ENCODE measurements at places on chromosomes 1 and 21.

DNA sequence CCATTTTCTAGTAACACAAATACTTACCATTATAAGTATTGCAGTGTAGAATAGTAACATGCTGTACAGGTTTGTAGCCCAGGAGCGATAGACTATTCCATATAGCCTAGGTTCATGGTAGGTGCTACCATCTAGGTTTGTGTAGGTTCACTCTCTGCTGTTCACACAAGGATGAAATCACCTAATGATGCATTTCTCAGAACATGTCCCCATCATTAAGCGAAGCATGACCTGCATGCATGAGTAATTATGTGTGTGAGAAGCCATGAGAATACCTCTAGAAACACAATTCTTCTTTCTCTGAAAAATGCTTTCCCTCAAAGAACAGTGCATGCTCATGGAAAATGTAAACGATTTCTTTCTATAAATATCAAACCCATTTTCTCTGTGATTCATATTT lies 69.3 kb downstream of the NR5A2 start:
- no peak for DNase-seq

DNA sequence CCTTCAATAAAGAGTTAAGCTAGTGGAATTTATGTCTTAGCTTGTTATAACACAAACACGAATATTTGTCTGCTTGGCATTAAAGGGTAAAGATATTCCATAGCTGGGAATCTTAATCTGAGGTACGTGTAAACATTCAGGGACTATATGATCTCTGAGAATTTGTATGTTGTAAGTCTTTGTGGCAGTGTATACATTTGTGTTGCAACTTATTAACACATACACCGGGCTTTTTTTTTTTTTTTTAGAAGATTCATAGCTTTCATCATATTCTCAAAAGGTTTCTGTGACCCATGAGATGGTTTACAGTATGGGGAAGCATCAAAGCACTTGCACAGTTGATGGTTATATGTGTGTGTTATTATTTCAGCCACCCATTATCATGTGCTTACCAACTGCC lies 3.0 kb downstream of the GGPS1 start:
- DNase-seq: no peak

DNA sequence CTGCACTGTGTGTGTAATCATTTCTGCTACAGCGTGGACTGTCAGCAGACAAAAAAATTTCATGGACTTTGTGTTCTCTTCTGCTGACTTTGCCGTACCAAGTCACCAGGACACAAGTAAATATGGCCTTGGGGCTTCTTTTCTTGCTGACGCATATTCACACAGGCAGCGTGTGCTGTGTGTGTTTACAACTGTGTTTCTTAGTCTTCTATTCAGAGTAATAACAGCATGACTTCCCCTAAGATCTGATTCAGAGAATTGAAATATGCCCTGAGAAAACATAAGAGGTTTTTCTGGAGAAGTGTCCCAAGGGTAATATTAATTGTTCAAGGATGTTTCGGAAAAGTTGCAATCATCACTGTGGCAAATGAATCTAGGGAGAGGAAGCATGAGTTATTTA lies 47.1 kb upstream of the DYNLT5 start:
- DNase-seq: no peak

DNA sequence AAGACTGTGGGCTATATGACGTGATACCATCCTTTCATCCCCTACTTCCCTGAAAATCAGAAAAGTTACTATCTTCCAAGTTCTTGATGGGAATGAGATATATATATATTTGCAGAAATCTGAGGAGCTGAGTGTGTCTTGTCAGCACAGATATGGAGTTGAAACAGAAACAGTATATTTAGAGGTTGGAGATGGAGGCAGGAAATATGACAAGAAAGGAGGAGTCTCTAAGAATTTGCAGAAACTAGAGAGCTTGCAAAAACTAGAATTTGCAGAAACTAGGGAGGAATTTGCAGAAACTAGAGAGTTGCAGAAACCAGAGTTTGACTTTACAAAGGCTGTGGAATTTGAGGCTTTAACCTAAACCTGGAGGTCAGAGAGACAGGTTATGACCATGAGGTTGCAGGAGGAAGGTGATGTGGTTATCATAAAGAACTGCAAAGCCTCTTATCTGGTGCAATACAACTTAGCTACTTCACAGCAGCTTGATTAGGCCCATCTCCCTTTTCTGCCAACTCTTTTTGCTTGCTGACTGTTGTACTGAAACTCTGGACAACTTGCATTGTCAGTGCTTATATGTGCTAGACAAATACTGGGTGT lies 22.3 kb downstream of the XCL2 start:
- no peak for DNase-seq

GRCh38 chr1:93338387-93339146 lies 7.1 kb upstream of the DR1 start:
- DNase-seq: no peak

DNA sequence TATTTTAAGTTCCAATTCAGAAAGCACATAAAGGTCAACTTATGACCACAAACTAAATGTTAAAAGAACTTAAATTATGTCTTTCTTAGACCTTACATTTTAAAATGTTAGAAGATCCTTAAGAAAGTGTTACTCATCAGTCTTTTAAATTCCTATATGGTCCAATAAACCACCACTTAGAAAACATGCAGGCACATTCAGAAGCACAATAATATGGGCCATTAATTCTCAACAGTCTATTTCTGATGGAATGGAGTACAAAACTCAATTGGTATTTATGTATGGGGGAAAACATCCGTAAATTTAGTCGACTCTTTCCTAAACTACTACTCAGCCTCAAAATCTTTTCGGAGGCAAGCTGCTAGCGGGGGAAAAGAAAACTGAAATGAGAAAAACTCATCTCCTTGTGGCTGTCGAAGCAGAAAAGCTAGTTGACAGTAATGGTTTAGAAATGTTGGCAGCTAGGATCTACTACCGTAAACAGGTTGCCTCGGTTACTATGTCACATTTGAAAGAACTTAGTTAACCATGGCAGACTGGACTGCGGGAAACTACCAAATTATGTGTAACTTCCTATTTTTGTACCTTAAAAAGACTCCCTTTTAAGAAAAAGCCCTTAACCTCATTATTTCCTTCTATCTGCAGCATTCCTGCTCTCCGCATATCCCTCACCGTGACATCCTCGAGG lies 1.0 kb downstream of the TRMT1L start:
- DNase-seq: no peak

GRCh38 chr1:93824834-93825233 lies 54.2 kb downstream of the DNTTIP2 start:
- DNase-seq: no peak

- no peak for DNase-seq
Observed at GRCh38 chr1:29396438-29397255, 160.3 kb downstream of the PTPRU start.

GRCh38 chr1:192700834-192701271 lies 64.9 kb downstream of the RGS13 start:
- DNase-seq: no peak

DNA sequence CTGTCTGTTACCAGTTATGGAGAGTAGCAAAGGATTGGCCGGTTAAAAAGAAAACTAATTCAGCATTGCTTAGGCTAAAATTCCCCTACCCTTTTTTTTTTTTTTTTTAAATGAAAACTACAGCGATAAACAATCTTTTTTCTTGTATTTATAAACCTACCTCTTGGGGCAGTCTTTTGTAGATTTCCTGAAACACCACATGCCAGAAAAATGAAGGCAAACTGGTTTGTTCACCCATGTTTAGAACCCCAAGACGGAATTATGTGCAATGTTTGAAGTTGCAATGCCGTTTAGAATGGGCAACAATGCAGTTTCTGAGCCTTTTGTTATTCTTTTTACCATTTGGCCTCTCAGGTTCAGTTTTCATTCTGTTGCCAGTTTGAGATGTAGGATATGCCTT lies 59.1 kb downstream of the PRDM2 start:
- no peak for DNase-seq

GRCh38 chr1:167145965-167146364 lies 52.1 kb downstream of the STYXL2 start:
- DNase-seq: no peak

GRCh38 chr1:107247679-107248078 lies 106.8 kb downstream of the NTNG1 start:
- no peak for DNase-seq

DNA sequence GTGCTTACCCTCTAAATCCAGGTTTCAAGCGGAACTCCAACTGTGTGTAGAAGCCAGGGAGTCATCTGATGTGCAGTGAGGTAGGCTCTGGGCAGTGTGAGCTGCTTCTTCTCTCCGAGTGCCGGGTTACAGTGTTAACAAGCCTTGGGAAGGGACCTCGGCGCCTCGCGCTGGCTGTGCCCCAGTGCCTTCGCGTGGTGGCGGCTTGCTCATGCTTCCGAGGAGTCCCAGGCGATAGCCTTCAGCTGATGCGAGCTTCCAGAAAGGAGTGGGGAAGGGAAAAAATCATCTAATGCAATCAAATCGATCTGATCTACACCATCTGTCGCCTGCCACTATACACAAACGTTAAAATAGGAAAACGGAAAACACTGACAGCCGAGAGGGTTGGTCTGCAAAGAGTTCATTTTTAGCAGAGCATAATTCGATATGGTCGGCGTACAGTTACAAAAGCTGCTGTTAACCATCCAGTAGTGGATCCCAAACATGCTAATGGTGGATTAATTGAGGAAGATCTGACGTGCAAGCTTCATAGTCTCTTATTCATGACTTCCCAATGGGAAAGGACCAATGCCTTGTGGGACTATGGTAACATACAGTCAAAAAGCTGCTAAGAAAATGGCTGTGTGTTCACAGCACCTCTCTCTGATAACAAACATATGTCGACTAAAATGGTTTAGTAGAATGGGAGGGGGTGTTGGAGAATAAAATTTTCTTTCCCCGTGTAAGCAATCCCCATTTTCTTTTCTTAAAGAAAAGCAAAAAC lies 128.7 kb upstream of the DPYD start:
- DNase-seq: no peak

- DNase-seq: no peak
Observed at GRCh38 chr1:101484689-101485338, 248.0 kb downstream of the S1PR1 start.

GRCh38 chr21:33843216-33843615 lies 72.4 kb downstream of the ATP5PO start:
- no peak for DNase-seq

DNA sequence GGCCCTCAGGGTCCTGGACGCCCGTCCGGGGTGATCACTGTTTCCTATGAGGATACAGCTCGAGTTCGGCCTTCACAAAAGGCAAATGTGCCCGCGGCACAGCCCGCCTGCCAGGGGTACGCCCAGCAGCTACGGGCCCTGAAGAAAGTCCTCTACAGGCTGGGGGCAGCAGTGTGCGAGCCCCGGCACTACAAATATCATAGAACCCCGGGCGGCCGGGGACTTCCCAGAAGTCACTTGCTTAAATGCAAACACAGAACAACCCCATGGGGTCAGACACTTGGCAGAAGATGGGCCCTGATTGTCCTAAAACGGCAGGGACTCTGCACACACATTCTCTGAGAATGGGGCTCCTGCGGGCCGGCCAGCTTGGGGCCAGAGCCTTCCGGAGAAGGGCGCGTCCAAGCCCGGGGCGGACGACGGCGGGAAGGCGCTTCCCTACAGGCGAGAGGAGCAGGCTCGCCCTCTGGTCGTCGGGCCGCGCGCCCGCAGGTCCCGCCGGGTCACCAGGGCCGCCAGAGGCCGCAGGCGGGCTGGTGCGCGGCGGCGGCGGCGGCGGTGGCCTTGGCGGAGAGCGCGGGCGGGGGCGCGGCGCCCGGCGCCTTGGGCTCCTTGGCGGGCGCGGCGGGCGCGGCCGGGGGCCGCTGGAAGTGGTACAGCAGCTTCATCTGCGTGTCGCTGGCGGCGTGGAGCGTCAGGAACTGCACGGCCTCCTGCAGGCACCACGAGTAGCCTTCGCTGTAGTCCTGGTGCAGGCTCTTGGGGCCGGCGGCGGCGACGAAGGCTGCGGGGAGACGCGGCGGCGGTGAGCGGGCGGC lies 888 bp downstream of the HES5 start:
- no peak for DNase-seq

- DNase-seq: no peak
Observed at GRCh38 chr1:244732851-244733450, 80.0 kb downstream of the DESI2 start.

GRCh38 chr1:50080904-50081586 lies 27.7 kb upstream of the ELAVL4 start:
- no peak for DNase-seq

GRCh38 chr21:39341249-39341923 lies 7.5 kb downstream of the HMGN1 start:
- DNase-seq: no peak

DNA sequence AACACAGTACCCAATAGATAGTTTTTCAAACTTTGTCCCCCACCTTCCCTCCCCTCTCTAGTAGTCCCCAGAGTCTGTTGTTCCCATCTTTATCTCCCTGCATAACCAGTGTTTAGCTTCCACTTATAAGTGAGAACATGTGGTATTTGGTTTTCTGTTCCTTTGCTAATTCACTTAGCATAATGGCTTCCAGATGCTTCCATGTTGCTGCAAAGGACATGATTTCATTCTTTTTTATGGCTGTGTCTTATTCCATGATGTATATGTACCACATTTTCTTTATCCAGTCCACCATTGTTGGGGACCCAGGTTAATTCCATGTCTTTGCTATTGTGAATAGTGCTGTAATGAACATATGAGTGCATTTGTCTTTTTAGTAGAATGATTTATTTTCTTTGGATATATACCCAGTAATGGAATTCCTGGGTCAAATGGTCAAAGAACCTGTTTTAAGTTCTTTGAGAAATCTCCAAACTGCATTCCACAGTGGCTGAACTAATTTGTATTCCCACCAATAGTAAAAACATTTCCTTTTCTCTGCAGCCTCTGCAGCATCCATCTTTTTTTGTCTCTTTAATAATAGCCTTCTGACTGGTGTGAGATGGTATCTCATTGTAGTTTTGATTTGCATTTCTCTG lies 126.0 kb downstream of the AK5 start:
- no peak for DNase-seq

DNA sequence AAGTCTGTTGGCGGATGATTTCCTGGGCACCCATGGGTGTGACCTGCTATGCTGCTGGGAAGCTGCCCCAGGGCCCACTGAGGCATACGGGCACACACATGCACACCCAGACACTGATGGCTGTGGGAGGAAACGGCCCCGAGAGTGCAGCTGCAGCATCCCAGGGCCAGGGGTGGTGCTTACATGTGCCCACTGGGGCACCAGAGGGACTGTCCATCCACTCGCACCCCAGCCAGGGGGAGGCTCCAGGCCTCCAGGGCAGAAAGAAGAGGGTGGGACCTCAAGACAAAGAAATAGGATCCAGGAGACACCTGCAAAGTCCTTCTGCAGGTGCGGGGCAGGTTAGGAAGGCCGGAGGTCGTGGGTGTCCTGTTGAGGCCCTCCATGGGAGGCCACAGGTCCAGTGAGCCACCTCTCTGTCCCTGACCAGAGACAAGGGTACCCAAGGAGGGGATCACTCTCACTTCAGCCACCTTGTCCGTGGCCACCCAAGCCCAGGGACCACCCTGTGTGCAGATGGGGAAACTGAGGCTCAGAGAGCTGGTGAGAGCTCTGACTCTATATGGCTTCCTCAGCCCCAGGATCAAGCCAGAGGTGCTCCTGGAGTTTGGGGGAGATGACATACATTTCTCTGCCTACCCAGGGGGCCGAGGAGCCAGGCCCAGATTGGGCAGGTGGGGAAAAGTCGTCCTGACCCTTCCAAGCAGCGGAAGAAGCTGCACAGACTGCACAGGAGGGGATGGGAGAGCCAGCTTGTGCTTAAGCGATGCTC lies 57.1 kb downstream of the WNT9A start:
- DNase-seq: no peak
